ENCODE measurements at places on chromosomes 2 and 18.

- DNase-seq = no peak
Measured at GRCh38 chr2:101431486-101431885, 43.4 kb downstream of the RFX8 start.

- no peak for DNase-seq
Measured at GRCh38 chr18:8045884-8046281, 478.8 kb downstream of the PTPRM start.

DNA sequence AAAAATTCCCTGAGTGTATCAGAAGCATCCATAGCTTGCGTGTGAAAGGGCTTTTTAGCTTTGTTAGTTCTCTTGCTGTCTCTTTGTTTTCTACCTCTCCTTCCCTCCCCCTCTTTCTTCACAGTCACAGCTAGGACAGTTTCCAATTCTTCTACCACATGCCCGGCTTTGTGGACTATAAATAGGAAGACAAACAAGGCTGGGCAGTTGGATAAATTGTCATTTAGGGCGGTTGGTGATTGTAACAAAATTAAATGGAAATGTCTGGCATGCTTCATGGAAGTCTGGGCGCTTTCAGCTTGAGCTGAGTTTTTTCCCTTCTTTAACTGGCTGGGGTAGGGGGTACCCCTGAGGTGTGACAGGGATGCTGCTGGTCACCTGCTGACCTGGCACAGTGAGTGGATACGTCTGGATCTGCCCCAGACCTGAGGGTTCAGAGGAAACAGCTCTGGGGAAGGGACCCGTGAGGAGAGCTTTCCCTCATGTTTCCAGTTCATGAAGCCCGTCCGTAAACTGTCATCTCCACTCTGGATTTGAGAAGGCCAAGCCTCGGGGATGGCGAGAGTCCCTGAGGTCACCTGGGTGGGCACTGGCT is 29.0 kb upstream of the GIGYF2 start:
- DNase-seq = no peak

GRCh38 chr18:3709205-3709604 is 259.2 kb downstream of the TGIF1 start:
- DNase-seq = no peak

GRCh38 chr2:3738454-3738853 is 35.1 kb downstream of the DCDC2C start:
- DNase-seq = no peak

GRCh38 chr2:240573071-240573515 is 4.8 kb downstream of the RNPEPL1 start:
- DNase-seq = no peak

DNA sequence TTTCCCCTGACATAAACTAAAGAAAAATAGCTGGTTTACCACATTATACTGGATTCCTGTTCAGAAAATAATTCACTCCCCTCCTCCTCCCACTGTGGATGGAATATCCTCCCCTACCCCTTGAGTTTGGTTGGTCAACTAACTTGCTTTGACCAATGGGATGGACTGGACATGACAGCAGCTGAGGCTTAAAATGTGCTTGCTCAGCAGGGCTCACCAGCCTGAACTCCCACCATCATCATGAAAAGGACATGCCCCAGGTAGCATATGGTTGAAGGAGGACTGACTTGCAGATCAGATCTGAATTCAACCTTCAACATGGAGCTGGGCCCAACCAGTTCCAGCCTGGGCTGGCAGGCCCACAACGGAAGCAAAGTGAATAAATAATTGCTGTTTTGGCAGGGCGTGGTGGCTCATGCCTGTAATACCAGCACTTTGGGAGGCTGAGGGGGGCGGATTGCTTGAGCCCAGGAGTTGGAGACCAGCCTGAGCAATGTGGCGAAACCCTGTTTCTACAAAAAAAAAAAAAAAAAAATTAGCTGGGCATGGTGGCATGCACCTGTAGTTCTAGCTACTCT is 284.4 kb downstream of the AFF3 start:
- DNase-seq = no peak
